ENCODE measurements at places on chromosomes 2 and 18.

DNA sequence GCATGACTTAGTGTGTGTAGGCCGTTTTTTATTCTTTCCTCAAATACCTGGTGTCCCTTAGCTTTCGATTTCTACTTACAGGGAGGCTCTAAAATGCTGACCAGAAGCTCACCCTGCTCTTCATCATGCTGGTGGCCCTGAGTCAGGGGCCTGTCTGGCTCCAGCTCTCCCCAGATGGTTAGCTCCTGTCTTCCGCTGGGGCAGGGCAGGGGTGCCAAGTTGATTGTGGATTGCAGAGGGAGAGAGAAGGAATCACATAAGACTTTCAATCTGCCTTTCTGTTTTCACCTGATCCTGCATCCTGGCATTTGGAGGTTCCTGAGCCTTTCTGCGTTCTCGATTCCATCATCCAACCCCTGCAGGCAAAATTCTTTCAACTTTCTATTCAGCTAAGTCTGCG lies 4.2 kb downstream of the CIB4 start:
- DNase-seq: no peak

DNA sequence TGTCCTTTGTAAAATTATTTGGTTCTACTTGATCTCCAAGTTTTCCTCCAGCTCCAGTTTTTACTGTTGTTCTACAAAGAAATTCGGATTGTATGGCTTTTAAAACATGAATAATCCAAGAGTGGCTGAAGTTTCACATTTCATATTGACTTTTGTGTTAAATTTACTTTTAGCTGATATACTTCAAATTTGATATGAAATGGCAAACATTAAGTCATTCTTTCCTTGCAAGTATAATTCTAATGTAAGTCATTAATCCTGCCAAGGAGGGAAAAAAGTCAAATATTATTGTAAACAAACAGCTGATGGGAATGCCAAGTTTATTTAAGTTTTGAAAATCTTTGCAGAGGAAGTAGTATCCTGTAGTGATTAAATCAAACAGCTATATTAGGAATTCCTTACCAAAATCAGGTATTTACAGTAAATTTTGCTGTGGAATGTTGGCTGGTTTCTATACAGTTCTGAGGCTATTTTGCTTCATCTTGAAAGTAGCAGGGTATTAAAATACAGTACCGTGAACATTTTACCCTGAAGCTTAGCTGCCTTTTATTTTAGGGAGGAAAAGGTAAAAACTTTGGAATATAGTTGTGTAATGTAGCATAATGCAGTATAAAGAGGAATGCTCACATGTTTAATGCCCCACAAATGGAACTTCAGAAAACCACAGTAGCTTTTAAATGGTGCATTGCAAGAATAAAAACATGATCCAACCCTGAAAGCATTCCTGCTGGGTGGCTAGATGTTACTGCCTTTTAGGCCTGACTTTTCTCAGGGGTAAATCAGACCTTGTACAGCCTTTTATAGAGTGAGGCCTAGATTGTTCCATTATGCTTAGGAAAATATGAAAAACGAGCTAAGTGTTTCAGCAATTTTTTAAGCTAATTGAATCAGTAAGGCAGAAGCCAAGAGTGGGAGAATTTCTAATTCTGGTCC lies 62.7 kb upstream of the NT5C1B start:
- DNase-seq: peak; percentile 29

DNA sequence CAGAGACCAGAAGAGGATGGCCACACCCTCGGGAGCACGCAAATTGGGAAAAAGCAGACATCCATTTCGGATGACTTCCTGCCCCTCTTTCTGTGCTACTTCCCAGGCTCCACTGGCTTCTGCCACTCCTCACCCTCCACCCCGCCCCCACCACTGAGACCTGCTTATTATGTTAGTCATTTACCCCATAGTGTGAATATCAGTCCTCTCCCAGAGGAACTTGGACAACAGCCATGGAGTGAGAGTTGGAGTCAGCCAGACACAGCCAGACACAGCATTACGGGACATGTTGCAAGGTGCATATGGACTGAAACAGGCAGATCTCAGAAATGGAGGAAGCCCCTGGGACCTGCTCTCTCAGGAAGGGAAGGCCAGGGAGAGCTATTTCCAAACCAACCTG lies 51.8 kb downstream of the CTIF start:
- DNase-seq: no peak

DNA sequence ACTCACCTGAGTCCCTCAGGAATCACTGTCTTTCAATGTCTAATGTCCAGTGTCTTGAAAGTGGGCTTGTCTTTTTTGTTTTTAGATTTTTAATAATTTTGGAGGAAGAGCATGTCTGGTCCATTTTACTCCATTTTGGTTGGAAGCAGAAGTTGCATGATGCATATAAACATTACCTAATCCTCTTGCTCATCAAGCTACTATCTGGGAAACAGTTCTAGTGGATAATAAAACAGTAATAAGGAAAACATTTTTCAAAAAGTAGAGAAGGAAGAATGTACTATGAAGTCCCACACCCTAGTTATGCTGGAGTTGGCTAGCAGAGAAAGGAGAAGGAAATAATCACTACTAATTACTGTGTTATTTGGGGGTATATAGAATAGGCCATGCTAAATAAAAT lies 263.7 kb downstream of the ETAA1 start:
- DNase-seq: no peak

DNA sequence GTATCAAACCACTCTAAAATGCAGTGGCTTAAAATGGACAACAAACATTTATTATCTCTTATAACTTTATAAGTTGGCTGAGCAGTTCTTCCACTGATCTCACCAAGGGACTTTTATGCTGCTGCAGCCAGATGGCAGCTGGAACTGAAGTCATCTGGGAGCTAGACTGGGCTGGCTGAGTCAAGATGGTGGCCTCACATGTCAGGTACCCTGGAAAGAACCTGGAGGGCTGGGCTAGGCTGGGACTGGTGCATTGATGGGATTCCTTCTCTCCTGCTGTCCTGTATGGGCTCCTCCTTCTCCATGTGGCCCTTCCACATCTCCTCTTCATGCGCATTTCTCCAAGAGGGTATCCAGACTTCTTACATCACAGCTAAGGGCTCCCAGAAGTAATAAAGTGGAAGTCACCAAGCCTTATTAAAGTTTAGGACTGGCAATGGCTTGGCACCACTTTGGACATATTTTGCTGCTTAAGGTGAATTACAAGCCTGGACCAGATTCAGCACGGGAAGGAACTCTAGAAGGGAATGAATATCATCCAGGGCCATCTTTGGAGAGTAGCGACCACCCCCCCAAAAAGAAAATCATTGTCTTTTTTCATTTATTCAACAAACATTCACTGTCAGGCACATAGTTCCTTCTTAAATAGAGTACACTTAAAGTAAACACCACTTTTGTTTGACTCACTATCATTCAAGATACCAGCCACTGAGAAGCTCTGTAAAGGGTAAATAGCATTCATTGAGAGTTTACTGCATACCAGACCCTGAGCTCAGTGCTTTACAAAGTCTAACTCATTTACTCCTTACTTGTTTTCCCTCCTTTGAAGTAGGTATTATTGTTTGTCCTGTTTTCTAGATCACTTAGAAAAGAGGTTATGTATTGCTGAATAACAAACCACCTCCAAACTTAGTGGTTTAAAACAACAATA lies 138.0 kb downstream of the ZFP36L2 start:
- DNase-seq: no peak

GRCh38 chr2:71880846-71881610 lies 266.6 kb downstream of the CYP26B1 start:
- no peak for DNase-seq
